Caco-2 (cell line): ENCODE measurements at places on chromosomes 11 and 22. TPM values are rescaled to one million over a fixed set of nuclear protein-coding genes. Genes with fewer than 3 reads are reported as not detected.

GTF2H1 gene
- total RNA-seq, result 63.0 and 72.0 TPM in 2 replicates

LMO2 gene
- total RNA-seq, result 0.29 TPM in 1 of 2 replicates, not detected in the other

OR51B5 gene
- not detected in 2 replicates for total RNA-seq

PATE4 gene
- not detected in 2 replicates for total RNA-seq

SYNGR1 gene
- 20.2 and 21.9 TPM in 2 replicates for total RNA-seq

VPREB3 gene
- not detected in 2 replicates for total RNA-seq

DKK3 gene
- 156 and 165 TPM in 2 replicates for total RNA-seq

CALCB gene
- total RNA-seq, result not detected in 2 replicates

ROBO3 gene
- total RNA-seq, result 5.7 and 6.2 TPM in 2 replicates

FLRT1 gene
- 0.14 and 0.39 TPM in 2 replicates for total RNA-seq

- H3K4me1 ChIP-seq, result peaks cover 14% of the 10 kb centered on the region
- DNase-seq, result peak; percentile 62
- H3K4me3 ChIP-seq, result peak overlapping the region; percentile 60
- H3K27me3 ChIP-seq, result no peaks in the 10 kb centered on the region
Measured at GRCh38 chr11:46381819-46382645, 563 bp downstream of the MDK start.

DNA sequence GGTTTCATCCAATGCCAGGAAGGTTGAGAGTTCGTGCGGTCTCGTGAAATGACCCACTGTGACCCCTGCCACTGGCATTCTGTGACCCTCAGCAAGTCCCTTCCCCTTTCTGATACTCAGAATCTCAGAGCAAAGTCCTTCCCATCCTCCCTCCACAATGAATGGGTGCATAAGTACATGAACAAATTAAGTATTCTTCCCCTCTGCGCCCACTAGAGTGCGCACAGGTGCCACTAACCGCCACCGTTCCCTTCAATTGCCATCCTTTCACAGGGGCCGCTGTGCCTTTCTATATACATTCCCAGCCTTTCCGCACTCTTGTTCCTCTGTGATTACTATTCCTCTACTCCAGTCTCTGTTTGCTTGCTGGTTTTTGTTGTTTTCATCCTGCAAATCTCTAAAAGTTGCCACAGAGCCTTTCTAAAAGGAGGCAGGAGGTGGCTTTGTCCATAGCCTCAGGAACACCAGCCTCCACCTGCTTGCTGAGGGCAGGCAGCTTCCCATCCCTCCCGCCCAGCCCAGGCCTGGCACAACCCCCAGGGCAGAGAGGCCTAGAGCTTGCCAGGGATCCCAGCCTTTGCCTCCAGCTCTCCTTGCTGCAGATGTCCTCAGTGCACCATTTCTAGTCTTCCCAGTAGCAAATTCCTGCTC is 6.7 kb upstream of the AP1B1 start:
- no peaks in the 10 kb centered on the region for H3K36me3 ChIP-seq
- no peak overlapping the region for H3K4me3 ChIP-seq
- H3K27ac ChIP-seq, result no peak overlapping the region
- H3K4me1 ChIP-seq, result peaks cover 11% of the 10 kb centered on the region
- peak; percentile 66 for DNase-seq

DNA sequence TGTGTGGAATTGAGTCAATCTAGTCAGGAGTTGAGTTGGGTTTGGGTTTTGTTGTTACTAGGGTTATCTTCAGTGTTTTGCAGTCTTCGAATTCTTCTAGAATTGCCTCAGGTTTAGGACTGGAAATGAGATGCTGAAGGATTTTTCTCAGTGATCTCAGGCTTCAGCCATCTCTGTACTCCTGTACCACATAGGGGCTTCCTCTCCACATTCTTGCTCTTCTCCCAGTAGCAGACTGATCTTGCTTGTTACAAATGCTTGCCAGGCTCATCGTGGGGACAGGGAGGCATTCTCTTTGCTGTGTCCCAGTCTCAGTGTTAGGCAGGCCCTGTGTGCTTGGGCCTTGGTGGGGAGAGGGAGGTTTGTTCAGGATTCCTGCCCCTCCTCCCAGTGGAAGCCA is 96.1 kb downstream of the LRRC32 start:
- no peak for DNase-seq
- peaks cover 71% of the 10 kb centered on the region for H3K4me1 ChIP-seq
- H3K27me3 ChIP-seq, result no peaks in the 10 kb centered on the region

GRCh38 chr11:82906236-82906635 is 4.7 kb downstream of the DDIAS start:
- no peak overlapping the region for H3K4me3 ChIP-seq
- no peaks in the 10 kb centered on the region for H3K27me3 ChIP-seq
- no peaks in the 10 kb centered on the region; the same call in 1 of the 2 replicates for H3K4me1 ChIP-seq

DNA sequence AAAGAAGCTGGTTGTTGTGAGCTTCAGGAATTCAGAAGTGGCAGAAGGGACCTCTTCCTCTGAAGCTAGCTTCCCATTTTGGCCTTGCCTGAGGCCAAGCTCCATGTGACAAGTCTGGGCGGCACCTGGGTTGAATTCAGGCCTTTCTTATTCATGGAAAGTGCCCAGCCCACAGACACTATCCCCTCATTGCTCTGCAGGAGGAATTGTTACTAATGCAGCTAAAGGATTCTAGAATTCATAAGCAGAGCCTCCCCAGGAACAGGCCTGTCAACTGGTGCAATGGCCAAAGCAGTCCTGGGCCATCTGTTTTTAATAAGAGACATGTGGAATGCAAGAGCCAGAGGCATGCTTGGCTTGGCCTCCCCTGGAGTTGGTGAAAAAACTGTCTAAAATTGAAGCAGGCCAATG is 71.4 kb downstream of the SLC1A2 start:
- DNase-seq, result no peak
- H3K4me3 ChIP-seq, result no peak overlapping the region
- no peak overlapping the region for H3K27ac ChIP-seq
- no peaks in the 10 kb centered on the region for H3K27me3 ChIP-seq
- H3K4me1 ChIP-seq, result peaks cover 7% of the 10 kb centered on the region

- H3K27me3 ChIP-seq, result no peaks in the 10 kb centered on the region
- no peak for DNase-seq
- H3K27ac ChIP-seq, result no peak overlapping the region
- no peaks in the 10 kb centered on the region; the same call in 1 of the 2 replicates for H3K4me1 ChIP-seq
Measured at GRCh38 chr22:46408568-46409506, 73.3 kb downstream of the TRMU start.

GRCh38 chr11:114964676-114965214 is 286.4 kb downstream of the NXPE2 start:
- H3K36me3 ChIP-seq, result no peaks in the 10 kb centered on the region
- H3K27ac ChIP-seq, result no peak overlapping the region
- peaks cover 1% of the 10 kb centered on the region for H3K27me3 ChIP-seq
- H3K4me1 ChIP-seq, result no peaks in the 10 kb centered on the region

DNA sequence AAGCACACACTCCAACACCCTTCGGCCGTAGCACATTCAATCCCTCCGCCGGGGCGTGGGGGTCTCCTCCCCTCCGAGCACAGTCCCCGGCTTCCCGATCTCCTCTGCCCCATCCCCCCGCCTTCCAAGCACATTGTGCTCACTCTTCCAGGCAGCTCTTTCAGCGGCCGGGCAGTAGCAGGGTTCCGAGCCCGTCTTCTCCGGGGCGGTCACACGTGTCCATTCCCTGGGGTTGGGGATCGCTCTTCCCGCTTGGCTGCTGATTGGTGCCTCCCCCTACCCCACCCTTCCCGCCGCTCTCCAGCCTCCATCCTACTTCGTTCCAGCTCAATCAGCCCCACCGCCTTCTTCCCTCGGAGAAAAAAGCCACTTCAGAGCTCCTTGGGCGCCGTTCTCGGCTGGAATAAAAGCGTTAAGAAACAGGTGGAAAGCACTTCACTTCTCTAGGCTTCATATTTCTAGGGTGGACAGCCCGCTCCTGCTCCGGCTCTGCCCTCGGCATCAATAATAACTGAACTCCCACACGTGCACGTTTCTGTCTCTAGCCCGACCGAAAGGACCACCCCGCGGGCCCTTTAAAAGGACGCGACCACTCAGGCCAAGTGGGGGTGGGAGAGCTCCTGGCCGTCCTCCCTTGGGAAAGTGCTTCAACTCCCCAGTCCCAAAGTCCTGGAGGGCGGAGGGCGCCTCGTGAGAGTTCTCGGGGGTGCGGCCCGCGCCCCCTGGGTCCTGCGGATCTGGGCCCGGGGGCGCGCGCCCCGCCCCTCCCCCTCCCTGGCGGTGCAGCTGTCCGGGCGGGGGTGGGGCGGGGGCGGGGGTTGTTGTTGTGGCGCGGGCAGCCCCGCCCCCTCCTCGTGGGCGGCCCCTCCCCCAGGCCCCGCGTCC is 464 bp upstream of the CECR2 start:
- no peak overlapping the region for H3K27ac ChIP-seq
- H3K36me3 ChIP-seq, result no peaks in the 10 kb centered on the region
- DNase-seq, result peak; percentile 39
- peak overlapping the region; percentile 45 for H3K4me3 ChIP-seq
- no peaks in the 10 kb centered on the region for H3K4me1 ChIP-seq
- H3K27me3 ChIP-seq, result no peaks in the 10 kb centered on the region; the same call in 1 of the 2 replicates

DNA sequence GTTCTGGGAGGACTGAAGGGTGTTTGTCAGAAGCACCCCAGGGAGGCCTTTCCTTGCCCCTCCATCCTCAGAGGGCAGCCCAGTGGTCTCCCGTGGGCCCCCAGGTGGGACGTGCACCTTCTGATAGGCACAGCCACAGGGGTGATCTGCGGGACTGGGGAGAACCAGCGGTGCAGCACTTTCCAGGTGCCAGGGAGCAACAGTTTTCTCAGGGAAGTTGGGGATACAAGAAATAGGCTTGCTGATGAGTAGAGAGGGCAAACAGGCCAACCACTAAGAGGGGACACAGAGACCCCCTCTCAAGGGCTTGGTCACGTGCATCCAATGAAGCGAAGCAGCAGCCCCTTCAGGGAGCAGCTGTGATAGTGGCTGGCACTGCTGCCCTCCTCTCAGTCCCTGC is 107.1 kb upstream of the BID start:
- peak overlapping the region; percentile 61 for H3K27ac ChIP-seq
- H3K36me3 ChIP-seq, result no peaks in the 10 kb centered on the region; the same call in 1 of the 2 replicates
- no peaks in the 10 kb centered on the region for H3K4me1 ChIP-seq
- no peaks in the 10 kb centered on the region for H3K27me3 ChIP-seq
- no peak for DNase-seq

GRCh38 chr22:38504731-38505540 is 1.2 kb downstream of the DDX17 start:
- H3K27me3 ChIP-seq, result no peaks in the 10 kb centered on the region
- H3K4me3 ChIP-seq, result peak overlapping the region; percentile 98
- peak overlapping the region; percentile 47 for H3K27ac ChIP-seq
- peaks cover 28% of the 10 kb centered on the region for H3K4me1 ChIP-seq
- H3K36me3 ChIP-seq, result no peaks in the 10 kb centered on the region

DNA sequence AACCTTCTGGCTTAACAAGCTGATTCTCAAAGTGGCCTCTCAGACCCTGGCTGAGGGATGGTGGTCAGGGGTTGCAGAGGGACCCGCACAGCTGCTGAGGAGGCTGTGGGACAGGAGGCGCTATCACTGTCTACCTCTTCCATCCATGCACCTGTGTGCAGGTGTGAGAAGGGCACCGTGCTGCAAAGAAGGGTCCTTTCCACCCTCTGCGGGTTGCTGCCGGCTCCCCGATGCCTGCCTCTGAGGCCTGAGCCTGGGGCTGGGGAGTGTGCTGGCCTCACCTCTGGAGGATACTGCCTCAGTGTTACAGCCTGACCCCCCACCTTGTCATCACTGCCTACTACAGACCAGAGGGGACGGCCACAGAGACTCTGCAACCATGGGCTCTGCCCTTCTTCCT is 66.1 kb upstream of the B3GAT1 start:
- H3K4me3 ChIP-seq, result no peak overlapping the region
- no peaks in the 10 kb centered on the region for H3K27me3 ChIP-seq

- no peaks in the 10 kb centered on the region for H3K27me3 ChIP-seq
- H3K27ac ChIP-seq, result no peak overlapping the region
- no peak for DNase-seq
Measured at GRCh38 chr22:47304191-47304831, 541.9 kb downstream of the TBC1D22A start.

GRCh38 chr11:121606354-121606753 is 153.6 kb upstream of the SORL1-AS1 start:
- peaks cover 5% of the 10 kb centered on the region; the same call in 1 of the 2 replicates for H3K36me3 ChIP-seq
- H3K4me1 ChIP-seq, result no peaks in the 10 kb centered on the region
- DNase-seq, result no peak
- no peaks in the 10 kb centered on the region for H3K27me3 ChIP-seq
- H3K27ac ChIP-seq, result no peak overlapping the region
